ENCODE measurements at places on chromosomes 6 and 20. TPM values are rescaled to one million over a fixed set of nuclear protein-coding genes. Genes with fewer than 3 reads are reported as not detected.
A peak's percentile ranks its signal among the peaks of the same experiment; 100 is the strongest.

Gene SPTLC3
- total RNA-seq, result 5.0 TPM

Gene RCAN2
- total RNA-seq, result 27.9 TPM

Gene CGA
- total RNA-seq, result not detected

Gene SRMS
- total RNA-seq, result not detected

Gene GSTA1
- not detected for total RNA-seq

Gene SLX4IP
- total RNA-seq, result 6.0 TPM

Gene FKBP1C
- total RNA-seq, result 0.55 TPM

Gene COMMD7
- total RNA-seq, result 48.1 TPM

Gene SNRPB2
- total RNA-seq, result 57.6 TPM

Gene DSP
- 124 TPM for total RNA-seq

Gene RALGAPA2
- 15.2 TPM for total RNA-seq

GRCh38 chr20:53903652-53903987 is 166.8 kb downstream of the BCAS1 start:
- no peak for DNase-seq

DNA sequence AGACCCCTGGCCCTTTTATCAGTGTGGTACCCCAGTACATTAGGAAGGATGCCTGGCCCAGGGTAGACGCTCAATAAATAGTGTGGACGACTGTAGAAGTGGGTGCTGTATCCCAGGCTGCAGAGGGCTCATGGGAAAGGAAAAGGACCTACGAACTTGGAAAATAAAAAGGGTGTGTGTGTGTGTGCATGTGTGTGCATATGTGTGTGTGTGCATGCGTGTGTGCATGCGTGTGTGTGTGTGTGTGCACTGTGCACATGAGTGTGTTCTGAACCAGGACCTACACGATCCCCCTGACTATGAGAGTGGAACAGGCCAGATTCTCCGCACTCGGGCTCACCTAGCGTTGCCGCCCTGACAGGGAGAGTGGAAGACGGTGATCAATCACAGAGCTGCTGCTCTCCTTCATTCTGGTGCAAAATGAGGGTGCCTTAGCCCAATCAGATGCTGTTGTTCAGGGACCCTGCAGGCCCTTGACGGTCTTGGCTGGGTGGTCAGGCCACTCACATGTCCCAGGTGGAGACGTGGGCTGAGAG is 3.5 kb upstream of the UNC93A start:
- DNase-seq, result no peak

GRCh38 chr6:138673346-138674014 is 100.1 kb upstream of the CCDC28A start:
- no peak for DNase-seq

GRCh38 chr6:82251942-82252341 is 4.4 kb upstream of the IBTK start:
- DNase-seq, result no peak

DNA sequence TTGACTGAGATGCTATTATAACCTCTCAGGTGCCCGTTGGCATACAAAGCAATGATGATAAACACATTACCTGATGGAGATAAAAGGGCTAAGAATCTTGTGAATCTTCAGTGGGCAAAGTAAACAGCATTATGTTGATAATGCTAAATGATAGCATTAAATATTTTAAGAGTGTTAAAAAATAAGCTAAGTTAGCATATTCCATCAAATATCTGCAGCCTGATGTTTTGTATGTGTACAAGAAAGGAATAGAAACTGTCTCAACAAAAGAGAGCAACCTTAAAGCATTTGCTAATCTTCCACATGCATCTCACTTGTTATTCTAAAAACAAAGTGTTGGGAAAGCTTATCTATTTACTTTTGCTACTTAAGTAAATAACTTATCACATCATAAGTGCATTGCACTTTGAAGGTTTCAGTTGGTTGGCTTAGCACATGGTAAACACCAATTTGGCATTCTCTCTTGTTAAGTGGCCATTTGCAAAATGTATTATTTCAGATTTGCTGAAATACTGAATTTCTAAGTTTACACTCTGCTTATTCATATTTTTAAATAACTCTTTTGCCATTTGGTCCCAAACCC is 151.6 kb downstream of the SYNDIG1 start:
- no peak for DNase-seq

DNA sequence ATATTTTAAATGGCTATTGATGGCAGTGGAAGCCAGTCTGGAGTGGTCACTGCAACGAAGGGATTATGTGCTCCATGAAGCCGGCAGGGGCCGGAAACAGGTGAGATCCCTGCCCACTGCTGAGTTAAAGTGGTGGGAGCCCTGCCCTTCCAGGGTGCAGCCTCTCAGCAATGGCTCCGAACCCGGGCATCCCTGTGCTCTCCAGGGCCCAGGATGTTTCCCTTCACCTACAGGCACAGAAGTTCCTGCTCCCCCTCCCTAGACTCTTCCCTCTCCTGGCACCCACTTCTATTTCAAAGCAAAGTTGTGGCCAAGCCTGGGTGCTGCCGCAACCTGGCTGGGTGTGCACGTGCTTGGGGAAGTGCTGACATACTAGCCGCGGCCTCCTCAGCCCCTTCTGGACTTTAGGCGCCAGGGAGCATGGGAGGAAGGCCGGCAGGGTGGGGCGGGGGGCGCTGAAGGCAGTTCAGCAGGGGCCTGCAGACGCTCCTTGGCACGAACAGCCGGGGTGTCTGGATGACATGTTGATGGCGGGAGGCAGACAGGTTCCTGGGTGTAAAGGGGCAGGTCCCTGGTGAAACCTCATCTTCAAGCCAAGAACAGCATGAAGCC is 452.3 kb downstream of the HTR1B start:
- DNase-seq, result no peak

DNA sequence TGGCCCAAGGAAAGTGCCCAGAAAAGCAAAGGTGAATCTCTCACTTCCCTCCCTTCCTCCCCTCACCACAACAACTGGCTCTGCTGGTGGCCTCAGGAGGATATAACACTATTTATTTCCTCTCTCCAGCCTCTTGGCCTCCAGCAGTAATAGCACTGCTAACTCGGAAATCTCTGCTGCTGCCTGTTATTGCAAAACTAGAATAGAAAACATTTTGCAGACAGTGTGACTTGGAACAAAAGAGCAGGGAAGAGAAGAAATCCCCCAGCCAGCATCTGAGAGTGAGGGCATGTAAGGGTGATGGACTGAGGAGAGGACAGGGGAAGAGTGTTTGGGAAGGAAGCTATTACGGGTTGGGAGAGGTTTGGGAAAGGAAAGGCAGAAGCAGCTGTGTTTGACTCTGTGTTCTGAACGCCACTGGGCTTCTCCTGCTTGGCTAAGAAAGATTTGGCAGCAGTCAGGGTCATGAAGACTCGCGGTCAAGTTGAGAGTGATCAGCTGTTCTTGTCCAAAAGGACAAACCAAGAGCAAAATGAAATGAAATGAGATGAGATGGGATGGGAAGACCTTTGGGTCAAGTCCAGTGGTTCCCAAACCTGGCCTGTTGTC is 81.0 kb upstream of the SNX9 start:
- DNase-seq, result no peak

DNA sequence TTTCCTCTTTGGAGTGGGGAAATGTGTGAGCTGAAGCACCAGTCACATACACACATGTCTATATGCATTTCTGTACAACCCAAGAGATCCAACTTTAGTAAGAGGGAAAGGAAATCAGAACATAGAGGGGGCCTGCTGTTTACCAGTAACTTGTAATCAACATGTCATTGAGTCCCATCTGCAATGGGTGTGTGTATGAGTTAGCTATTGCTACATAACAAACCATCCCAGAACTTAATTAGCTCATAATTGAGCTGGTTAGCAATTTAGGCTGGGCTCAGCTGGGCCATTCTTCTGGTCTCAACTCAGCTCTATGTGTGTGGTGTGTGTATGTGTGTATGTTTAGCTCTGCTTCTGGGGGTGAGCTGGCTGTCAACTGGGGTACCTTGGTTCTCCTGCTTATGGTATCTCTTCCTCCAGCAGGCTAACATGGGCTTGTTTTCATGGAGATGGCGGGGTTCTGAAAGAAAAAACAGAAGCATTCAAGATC is 10.3 kb upstream of the RPP40 start:
- DNase-seq, result no peak

DNA sequence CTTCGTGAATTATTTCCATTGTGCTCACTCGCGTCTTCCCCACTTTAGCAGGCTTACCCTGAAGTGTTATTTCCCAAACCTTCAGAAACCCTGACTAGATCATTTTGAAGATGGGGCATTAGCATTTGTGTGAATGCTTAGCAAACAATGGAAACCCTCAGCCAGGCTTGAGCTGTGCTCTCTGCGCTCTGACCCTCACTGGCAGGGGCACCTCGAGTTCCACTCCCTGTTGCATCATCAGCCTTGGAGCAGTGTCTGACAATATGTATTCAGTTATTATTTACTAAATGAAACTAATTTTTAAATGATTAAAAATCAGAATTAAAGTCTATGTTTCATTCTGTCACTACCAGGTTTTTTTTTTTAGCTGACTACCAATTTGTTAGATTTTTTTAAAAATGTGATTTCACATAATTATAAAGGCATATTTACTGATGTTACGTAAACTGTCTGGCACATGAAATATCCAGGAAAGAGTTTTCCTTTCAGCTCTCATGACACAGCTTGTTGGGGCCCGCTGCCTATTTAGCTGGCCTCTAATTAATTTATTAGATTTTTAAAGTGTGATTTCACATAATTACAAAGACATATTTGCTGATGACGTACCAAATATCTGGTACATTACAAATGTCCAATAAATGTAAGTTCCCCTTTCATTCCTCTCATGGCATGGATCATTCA is 155.2 kb downstream of the PACRG start:
- no peak for DNase-seq

DNA sequence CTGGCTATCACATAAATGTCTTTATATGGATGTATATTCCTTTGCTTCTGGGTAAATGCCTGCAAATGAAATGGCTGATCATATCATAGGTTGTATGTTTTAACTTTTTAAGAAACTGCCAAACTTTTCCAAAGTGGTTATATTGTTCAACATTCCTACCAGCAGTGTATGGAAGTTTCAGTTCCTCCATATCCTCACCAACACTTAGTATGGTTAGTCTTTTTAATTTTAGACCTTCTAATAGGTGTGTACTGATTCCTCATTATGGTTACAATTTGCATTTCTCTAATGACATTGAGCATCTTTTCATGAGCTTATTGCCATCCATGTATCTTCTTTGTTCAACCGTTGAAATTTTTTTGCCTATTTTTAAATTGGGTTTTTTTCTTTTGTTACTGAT is 155.4 kb downstream of the ZFAND3 start:
- no peak for DNase-seq

DNA sequence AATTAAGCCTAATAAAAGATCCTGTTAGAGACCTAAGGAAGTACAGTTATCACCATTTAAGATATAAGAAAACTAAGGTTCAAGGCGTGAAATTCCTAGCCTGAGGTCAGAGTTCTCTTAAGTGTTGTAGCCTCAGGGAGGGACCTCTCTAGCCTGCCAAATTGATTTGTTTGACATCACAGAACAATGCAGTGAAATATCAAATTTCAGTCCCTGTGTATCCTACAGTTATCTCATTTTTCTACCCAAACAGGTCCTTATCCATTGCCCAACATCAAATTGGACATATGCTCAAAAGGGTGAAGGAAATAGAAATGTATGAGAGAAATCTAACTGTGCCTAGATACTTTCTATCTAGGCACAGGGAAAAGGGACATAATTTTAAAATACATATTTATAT is 63.0 kb downstream of the NCOA7 start:
- DNase-seq, result no peak

- no peak for DNase-seq
Measured at GRCh38 chr6:151392427-151392826, 1.1 kb upstream of the ZBTB2 start.

DNA sequence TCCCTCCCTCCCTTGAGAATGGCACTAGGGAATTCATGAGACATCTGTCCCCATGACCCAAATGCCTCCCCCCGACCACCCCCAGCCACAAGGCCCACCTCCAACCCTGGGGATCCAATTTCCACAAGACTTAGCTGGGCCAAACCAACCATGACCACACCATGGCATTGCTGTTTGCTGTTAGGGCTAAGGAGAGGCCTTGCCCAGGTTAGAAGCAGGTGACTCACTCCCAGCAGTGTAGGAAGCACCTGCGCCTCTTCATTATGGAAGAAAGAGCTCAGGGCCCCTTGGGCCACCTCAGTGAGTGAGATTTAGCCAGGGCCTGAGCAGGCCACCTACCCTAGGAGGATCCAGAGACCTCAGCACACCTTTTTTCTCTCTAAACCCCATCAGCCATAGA is 337.9 kb downstream of the TAF4 start:
- no peak for DNase-seq

- no peak for DNase-seq
Measured at GRCh38 chr6:136960781-136961180, 38.7 kb downstream of the SLC35D3 start.

GRCh38 chr20:63093966-63094766 is 87.4 kb upstream of the BHLHE23 start:
- peak; percentile 77 for DNase-seq

GRCh38 chr6:87721311-87721710 is 19.3 kb upstream of the AKIRIN2 start:
- DNase-seq, result no peak

DNA sequence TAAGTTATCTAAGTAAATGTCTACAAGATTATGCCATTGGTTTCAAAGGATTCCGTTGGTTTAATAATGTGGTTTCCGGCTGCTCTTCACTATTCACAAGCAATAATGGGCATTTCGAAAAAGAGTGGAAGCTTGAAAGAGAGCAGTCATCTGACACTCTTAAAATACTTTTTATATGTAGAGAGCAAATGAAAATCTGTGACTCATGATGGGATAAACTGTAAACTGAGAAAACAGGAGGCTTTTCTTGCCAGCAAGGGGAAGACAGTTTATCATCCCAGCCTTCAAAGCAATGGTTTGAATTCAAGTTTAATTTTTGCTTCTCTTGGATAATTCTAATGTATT is 145.7 kb downstream of the KHDC1L start:
- DNase-seq, result no peak

DNA sequence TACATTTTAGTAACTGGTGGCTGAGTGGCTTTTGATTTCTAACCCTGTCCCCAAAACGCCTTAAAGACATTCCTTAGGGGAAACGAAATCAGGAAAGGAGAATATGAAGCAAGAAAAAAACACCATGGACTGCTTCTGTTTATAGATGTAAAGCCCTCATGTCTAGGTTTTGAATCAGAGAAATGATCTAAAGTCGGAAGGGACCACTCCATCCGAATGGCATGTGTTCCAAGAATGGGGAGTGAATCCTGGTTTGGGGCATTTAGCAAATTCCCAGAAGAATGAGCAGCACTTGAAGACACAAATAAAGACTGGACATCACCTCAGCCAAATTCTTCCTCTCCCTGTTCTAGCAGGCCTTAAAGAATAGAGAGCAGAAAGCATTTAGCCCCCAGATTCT is 65.6 kb downstream of the CAP2 start:
- DNase-seq, result no peak

DNA sequence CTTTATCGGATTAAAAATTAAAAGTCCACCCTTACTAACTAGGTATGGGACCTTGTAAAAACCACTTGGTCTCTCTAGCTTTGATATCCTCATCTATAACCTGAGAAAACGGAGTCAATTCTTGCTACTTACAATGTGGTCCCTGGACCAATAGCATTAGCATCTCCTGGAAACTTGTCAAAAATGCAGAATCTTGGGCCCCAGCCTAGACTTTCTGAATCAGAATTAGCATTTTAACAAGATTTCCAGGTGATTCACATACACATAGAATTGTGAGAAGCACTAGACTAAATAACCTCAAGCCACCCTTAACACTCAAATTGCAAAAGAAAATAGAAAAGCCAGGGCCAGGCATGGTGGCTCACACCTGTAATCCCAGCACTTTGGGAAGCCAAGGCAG is 96.6 kb downstream of the RNGTT start:
- DNase-seq, result no peak

GRCh38 chr6:107331409-107332386 is 127.7 kb downstream of the PDSS2 start:
- DNase-seq, result no peak

Measured in osteocyte (in vitro differentiated cells).